Kidney epithelial cell (primary cell): ENCODE measurements at places on chromosomes 5 and 9.

DNA sequence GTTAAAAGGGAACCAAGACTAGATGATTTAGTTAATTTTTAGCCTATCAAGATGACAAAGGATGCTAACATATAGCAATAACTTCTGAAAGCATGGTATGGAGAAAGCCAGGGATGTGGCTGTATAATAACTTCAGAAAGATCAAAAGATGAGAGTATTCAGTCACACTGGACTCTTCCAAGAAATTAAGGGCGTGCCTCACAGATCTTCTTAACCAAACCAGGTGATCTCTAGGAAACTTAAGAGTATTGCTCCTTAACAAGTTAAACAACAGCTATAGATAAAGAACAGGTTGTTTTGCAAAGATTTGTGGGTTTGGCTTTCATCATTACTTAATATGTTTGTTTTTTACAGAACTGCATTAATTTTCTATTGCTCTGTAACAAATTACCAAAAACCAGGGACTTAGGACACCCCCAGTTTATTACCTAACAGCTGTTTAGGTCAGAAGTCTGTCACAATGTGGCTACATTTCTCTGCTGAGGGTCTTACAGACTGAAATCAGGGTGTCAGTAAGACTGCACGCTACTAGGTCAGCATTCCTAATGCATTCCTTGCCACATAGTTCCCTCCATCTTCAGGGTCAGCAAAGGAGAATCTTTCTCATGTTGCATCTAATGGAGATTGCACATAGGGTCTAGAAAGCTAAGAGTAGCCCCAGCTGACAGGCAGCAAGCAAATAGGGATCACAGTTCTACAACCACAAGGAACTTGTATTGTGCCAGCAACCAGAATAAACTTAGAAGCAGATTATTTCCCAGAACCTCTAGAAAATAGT is 113.8 kb downstream of the WDR70 start:
- DNase-seq = no peak

DNA sequence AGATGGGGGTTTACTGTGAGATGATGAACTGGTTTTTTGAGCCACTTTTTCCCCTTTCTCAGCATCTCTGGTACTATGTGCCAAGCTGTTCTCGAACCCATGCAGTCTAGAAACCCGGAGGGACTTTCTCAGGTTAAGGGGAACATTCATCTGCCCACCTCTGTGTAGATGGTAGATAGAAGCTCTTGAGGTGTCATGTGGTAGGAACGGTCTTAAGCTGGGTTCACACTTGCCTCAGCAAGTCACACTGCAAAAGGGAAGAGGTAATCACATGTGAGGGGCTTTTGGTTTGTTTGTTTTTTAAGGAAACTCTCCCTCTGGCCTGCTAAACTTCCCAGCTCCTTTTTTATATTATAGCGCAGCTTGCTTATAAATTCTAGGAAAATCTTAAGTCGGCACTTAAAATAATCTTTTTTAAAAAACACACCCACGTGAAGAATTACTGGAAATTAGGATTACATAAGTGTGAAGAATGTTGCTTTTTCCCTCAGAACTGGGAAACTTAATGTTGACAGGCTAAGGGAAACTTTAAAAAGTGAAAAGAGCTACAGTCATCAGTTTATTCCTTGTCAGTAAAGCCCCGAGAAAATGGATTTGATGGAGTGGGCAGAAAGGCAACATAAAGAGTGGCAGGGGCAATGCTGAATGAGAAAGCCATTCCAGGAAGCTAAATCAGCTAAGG is 430.3 kb downstream of the ARHGEF28 start:
- DNase-seq = no peak

- no peak for DNase-seq
These were observed 425.6 kb downstream of the PDE4D start for GRCh38 chr5:59467969-59468368.

GRCh38 chr9:122789256-122790046 is 718 bp downstream of the OR5C1 start:
- DNase-seq = no peak

GRCh38 chr5:90621848-90622247 is 63.3 kb downstream of the ADGRV1 start:
- no peak for DNase-seq

GRCh38 chr5:172862165-172862801 is 28.2 kb downstream of the ERGIC1 start:
- DNase-seq = no peak

GRCh38 chr5:35857606-35858205 is 1.0 kb downstream of the IL7R start:
- DNase-seq = peak; percentile 60

DNA sequence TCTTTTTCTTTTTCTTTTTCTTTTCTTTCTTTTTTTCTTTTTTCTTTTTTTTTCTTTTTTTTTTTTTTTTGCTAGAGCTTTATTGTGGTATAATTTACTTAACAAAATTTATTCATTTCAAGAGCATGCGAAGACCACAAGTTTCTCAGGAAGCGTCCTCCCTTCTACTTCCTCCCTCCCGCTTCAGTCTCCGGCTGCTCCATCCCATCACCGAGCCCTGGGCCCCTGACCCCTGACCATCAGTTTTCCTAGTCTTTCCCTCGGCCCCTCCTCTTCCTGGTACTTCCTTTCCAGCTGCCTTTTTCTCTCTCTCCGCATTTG is 34.7 kb downstream of the C9orf152 start:
- no peak for DNase-seq

DNA sequence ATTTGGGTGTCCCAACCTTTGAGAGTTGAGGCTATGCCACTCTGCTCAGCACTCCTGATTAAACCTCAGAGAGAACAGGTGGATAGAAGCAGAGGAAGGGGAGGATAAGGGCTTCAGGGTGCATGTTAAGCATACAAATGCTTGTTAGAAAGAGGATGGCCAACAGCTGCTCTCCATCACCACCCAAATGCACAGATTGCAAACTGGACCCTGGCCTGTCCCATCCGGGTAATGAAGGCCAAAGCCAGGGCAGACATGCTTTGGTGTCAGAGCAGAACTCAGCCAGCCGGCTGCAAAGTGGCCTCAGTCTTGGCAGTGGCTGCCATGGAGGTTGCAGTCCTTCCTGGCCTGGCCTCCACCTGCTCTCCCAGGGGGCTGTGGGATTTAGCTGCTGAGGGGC is 84.3 kb downstream of the SIL1 start:
- no peak for DNase-seq

DNA sequence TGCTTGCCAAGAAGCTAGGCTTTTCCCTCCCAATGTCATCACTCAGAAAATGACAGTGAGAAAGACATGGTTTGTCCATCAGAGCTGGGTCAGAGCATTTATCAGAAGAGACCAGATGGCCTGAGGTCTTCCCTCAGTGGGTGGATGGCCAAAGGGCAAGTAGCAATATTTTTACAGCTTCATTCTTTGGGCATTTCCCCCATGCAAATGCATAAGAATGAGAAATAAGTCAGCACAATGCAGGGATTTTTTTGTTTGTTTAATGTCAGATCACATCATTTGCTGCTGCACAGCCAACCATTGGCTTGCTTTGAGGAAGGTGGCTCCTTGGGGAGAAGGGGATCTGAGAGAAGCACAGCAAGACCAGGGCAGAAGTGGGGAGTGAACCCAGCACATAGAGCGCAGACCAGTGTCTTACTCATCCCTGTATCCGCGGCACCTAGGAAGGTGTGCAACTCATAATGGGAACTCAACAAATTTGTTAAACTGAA is 209.6 kb downstream of the SEMA6A start:
- DNase-seq = no peak

- no peak for DNase-seq
These were observed 4.0 kb downstream of the TUT7 start for GRCh38 chr9:86350006-86350760.

GRCh38 chr9:79955300-79955699 is 383.5 kb downstream of the TLE4 start:
- DNase-seq = no peak

DNA sequence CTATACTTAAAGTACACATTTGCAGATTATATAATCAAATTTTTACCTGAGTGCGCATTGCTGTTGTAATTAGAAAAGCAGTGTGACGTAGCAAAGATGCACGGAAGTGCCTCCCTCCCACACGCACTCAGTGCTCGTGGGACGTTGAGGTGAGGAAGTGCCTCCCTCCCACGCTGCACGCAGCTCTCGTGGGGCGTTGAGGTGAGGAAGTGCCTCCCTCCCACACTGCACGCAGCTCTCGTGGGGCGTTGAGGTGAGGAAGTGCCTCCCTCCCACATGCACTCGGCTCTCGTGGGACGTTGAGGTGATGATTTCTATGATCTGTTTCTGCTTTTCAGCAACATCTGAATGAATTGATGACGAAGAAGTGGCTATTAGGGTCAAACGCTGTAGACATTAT is 21.0 kb downstream of the EXOC3 start:
- no peak for DNase-seq

DNA sequence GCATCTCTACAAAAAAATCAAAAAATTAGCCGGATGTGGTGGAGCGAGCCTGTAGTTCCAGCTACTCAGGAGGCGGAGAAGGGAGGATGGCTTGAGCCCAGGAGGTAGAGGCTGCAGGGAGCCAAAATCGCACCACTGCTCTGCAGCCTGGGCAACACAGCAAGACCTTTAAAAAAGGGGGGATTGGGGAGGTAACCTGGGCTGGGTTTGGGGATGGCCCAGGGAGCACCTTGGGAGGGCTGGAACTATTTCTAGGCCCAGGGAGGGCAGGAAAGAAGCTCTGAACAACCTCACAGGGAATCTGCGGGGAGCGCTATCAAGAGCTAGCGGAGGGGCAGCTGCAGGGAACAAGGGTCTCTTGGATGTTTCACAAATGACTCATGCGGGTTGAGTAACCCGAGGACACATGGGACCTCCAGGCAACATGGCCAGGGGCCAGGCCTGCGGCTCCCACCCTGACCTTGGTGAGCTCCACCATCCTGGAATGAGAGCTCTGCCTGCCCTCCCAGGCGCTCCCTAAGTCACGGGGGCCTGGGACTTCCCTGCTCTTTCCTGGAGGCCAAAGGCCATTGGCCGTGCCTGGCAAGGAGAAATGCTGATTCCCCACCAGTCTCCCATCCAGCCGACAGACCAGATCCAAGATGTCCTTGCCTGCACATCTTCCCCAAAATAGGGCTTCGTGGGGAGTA is 23.4 kb downstream of the SARDH start:
- DNase-seq = no peak

- DNase-seq = no peak
These were observed 18.2 kb upstream of the IL7R start for GRCh38 chr5:35838370-35839042.
